ENCODE measurements at places on chromosomes 4 and X. TPM values are rescaled to one million over a fixed set of nuclear protein-coding genes. Genes with fewer than 3 reads are reported as not detected.

- H3K36me3 ChIP-seq = no peaks in the 10 kb centered on the region
- peak; percentile 62 for DNase-seq
- no peaks in the 10 kb centered on the region for H3K4me1 ChIP-seq
- H3K4me3 ChIP-seq = no peak overlapping the region
These were observed 14.6 kb downstream of the PSAPL1 start for GRCh38 chr4:7419961-7420660.

GRCh38 chr4:102586644-102587021 lies 85.5 kb downstream of the NFKB1 start:
- H3K36me3 ChIP-seq = peaks cover 15% of the 10 kb centered on the region
- DNase-seq = no peak
- no peaks in the 10 kb centered on the region for H3K4me1 ChIP-seq
- no peak overlapping the region for H3K27ac ChIP-seq
- H3K4me3 ChIP-seq = no peak overlapping the region

PHOX2B gene
- 3.3 TPM for total RNA-seq

GRCh38 chr4:52914051-52914605 lies 52.0 kb downstream of the RASL11B start:
- no peak for DNase-seq
- no peak overlapping the region for H3K27ac ChIP-seq
- no peaks in the 10 kb centered on the region for H3K27me3 ChIP-seq

GRCh38 chr4:109406337-109406931 lies 27.2 kb upstream of the SEC24B start:
- H3K4me3 ChIP-seq = no peak overlapping the region
- H3K27me3 ChIP-seq = no peaks in the 10 kb centered on the region
- H3K4me1 ChIP-seq = no peaks in the 10 kb centered on the region

IL15 gene
- total RNA-seq = 5.9 TPM

- no peaks in the 10 kb centered on the region for H3K36me3 ChIP-seq
- no peak for DNase-seq
- H3K4me1 ChIP-seq = peaks cover 23% of the 10 kb centered on the region
- H3K27ac ChIP-seq = peak overlapping the region; percentile 68
- H3K27me3 ChIP-seq = no peaks in the 10 kb centered on the region
- no peak overlapping the region for H3K4me3 ChIP-seq
These were observed 128.4 kb downstream of the RNF150 start for GRCh38 chr4:141004823-141005222.

DNA sequence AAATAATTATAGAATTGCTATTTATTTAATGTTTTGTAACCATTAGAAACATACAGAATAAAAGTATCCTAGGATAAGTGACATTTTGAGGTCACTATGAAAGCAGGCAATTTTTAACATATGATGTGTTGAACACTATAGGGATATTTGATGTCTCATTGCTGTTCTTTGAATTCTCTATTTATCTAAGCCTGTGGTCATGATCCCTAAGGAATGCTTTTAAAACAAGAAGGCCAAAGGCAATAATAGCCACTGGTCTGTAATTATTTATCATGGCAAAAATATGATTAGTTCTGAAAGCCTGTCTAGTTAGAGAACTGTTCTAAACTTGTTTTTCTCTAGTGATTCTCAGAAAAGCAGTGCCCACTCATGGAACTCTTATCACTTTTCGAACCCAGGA lies 186.6 kb downstream of the RPA4 start:
- no peak overlapping the region for H3K27ac ChIP-seq
- no peaks in the 10 kb centered on the region for H3K27me3 ChIP-seq
- no peak for DNase-seq

DNA sequence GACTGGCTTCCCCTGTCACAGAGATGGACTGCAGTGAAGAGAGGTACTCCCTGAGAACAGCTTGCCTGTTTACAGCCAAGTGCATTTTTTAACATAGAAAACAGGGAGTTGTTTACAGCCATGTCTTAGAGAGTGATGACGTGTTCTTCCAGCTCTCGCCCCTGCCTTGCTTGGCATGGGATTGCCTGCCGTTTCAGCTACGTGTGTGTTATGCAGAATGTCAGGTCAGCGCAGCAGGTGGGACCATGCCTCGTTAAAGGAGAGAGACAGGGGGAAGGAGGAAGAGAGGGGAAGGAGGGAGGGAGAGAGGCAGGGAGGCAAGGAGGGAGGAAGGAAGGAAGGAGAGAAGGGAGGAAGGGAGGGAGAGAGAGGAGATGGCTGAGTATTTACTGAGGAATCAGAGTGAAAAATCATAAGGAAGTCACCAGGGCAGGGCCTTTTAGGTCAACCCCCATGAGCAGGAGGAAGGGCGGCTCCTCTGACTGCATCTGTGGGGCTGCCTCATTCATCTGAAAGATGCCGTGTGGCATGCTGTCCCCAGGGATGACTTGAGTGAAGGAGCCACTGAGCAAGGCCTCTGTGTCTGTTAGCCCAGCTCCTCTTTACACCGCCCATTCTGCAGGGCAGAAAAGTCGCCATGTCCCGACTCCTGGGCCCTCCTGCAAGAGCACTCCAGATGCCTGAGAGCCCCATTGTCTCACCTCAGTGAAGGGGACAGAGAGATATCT lies 139.7 kb upstream of the PSAPL1 start:
- no peak overlapping the region for H3K4me3 ChIP-seq
- H3K36me3 ChIP-seq = no peaks in the 10 kb centered on the region
- H3K27me3 ChIP-seq = no peaks in the 10 kb centered on the region
- H3K4me1 ChIP-seq = no peaks in the 10 kb centered on the region
- H3K27ac ChIP-seq = no peak overlapping the region

DNA sequence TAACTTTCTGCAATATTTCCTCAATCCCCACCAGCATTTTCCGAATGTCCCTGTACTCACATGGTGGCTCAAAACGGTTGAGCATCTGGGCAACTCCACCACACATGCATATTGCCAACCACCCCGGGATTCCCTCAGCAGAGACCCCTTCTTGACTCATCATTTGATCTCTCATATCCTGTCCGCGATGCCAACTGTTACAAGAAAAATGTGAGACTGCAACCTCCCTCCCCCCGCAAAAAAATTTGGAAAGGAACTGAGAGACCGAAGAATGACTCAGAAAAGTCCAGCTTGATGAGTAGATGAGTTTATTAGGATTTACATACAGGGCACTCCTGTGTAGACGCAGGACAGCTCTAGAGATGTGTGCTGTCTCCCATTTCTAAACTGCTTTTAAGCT lies 561.4 kb downstream of the ZIC3 start:
- no peak for DNase-seq
- no peak overlapping the region for H3K27ac ChIP-seq
- no peaks in the 10 kb centered on the region for H3K27me3 ChIP-seq
- no peaks in the 10 kb centered on the region for H3K36me3 ChIP-seq
- H3K4me1 ChIP-seq = no peaks in the 10 kb centered on the region
- no peak overlapping the region for H3K4me3 ChIP-seq

RAB9A gene
- total RNA-seq = 11.8 TPM

- H3K36me3 ChIP-seq = no peaks in the 10 kb centered on the region
- H3K4me1 ChIP-seq = peaks cover 21% of the 10 kb centered on the region
- no peaks in the 10 kb centered on the region for H3K27me3 ChIP-seq
- peak overlapping the region; percentile 54 for H3K4me3 ChIP-seq
These were observed 22.2 kb downstream of the SPINK2 start for GRCh38 chr4:56799161-56799759.

DNA sequence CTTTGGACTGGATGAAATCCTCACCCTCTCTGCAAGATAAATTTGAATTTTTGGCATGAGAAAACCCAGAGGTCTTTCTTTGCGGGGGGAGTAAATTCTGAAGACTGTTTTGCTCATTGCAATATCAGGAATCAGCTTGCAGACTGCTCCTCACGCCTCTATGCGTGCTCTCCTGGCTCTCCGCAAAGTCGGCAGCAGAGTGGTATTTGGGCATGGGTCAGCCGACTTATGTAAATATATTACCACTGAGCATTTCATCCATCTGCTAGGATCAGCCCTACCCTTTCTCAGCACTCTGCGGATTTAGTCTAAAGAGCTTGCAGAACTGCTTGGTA lies 288.0 kb downstream of the ASMT start:
- H3K4me1 ChIP-seq = no peaks in the 10 kb centered on the region
- peaks cover 6% of the 10 kb centered on the region for H3K27me3 ChIP-seq
- no peak overlapping the region for H3K27ac ChIP-seq
- DNase-seq = no peak
- H3K36me3 ChIP-seq = no peaks in the 10 kb centered on the region

- H3K4me1 ChIP-seq = no peaks in the 10 kb centered on the region
- no peak overlapping the region for H3K4me3 ChIP-seq
- H3K36me3 ChIP-seq = no peaks in the 10 kb centered on the region
- no peak overlapping the region for H3K27ac ChIP-seq
These were observed 1548.5 kb upstream of the IGFBP7 start for GRCh38 chr4:58658701-58659100.

DNA sequence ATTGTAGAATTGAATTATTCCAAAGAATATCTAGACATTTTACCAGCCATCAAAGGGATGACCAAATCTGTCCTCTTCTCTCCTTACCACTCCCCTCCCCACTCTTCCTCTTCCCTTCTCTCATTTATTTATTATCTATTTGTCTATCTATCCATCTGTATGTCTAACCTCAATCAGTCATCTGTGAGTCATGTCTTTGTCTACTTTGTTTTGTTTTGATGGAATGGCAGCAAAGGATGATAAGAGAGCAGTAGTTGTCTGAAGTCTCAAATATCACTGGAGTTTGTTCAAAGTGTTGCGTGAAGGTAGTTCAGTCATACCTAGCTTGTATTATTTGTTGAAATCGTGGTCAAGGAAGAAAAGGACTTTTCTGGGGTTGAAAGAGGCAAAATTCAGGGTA lies 34.7 kb upstream of the PGRMC2 start:
- H3K36me3 ChIP-seq = no peaks in the 10 kb centered on the region
- no peak overlapping the region for H3K4me3 ChIP-seq
- no peaks in the 10 kb centered on the region for H3K27me3 ChIP-seq
- no peak overlapping the region for H3K27ac ChIP-seq
- H3K4me1 ChIP-seq = no peaks in the 10 kb centered on the region
- no peak for DNase-seq

DNA sequence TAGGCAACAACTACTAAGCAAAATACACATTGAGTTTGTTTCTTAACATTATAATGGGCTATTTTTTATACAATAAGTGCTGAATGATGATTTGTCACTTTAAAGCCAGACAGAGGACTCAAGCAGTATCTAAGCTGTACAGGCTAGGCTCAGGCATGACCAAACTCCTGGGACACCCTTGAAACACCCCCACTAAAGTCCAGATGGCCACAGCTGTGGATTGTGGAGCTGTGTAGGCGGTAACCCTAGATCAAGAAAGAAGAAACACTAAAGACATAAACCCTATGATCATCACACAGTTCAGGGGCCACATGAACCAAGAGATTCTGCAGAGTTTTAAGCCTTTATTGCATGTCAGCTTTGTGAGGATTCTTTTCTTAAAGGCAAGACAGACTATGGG lies 25.1 kb downstream of the TAB3 start:
- H3K27ac ChIP-seq = no peak overlapping the region
- H3K27me3 ChIP-seq = no peaks in the 10 kb centered on the region
- peaks cover 11% of the 10 kb centered on the region for H3K36me3 ChIP-seq
- no peak overlapping the region for H3K4me3 ChIP-seq
- H3K4me1 ChIP-seq = no peaks in the 10 kb centered on the region

CYSLTR1 gene
- total RNA-seq = 1.2 TPM

DNA sequence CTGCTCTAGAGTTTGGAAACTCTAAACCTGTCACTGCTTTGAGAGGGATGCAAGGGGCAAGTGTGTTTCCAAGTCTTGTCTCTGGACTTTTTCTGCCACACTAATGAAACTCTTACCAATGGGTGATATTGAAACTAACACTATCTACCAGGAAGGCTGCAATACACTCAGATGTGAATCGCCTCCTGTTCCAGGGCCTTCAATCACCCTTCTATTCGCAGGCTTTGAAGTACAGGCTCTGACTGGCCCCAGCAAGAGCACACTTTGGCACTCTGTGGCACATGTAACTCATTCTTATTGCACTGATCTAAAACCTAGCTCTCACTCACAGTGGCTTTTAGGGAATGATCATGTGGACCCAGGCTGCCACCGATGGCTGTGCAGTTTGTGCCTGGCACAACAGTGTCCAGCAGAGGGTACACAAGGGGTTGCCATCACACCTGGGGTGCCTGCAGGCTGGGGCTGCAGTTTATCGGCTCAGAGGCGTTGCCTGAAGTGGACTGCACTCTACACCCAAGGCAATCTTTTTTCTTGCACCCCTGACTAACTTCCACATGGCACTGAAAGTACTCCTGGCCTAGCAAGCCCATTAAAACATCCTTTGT lies 210.8 kb downstream of the MGST2 start:
- no peak for DNase-seq
- H3K4me1 ChIP-seq = peaks cover 20% of the 10 kb centered on the region
- H3K27me3 ChIP-seq = no peaks in the 10 kb centered on the region
- no peak overlapping the region for H3K4me3 ChIP-seq

DNA sequence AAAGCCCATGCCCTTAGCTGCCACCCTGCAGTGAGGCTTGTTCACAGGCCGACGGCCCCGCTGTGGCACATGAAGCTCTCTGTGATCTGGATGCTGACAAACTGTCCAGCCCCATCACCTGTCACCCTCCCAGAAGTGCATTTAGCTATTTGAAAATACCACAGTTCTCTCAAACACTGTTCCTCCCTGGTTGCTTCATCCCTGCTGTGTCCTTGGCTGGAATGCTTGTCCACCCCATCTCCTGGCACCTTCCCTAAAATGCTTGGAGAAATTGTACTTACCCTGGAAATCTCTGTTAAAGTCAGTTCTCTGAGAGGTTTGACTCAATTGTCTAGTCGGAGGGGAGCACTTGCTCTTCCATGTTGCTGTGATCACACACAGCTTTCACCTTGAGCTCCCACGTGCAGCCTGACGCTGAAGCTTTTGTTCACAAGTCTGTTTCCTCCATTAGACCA lies 10.1 kb downstream of the SYNPO2 start:
- DNase-seq = peak; percentile 81
- H3K27ac ChIP-seq = peak overlapping the region; percentile 90
- H3K4me3 ChIP-seq = no peak overlapping the region
- H3K36me3 ChIP-seq = no peaks in the 10 kb centered on the region
- H3K27me3 ChIP-seq = no peaks in the 10 kb centered on the region

GRCh38 chr4:36508394-36508793 lies 227.0 kb downstream of the DTHD1 start:
- H3K27me3 ChIP-seq = no peaks in the 10 kb centered on the region
- DNase-seq = no peak
- H3K27ac ChIP-seq = no peak overlapping the region

TMEM164 gene
- 15.0 TPM for total RNA-seq

GRCh38 chr4:66216252-66216651 lies 546.0 kb upstream of the EPHA5 start:
- no peaks in the 10 kb centered on the region for H3K27me3 ChIP-seq
- H3K27ac ChIP-seq = no peak overlapping the region
- DNase-seq = no peak
- H3K4me1 ChIP-seq = no peaks in the 10 kb centered on the region
- H3K4me3 ChIP-seq = no peak overlapping the region
- H3K36me3 ChIP-seq = no peaks in the 10 kb centered on the region

GRCh38 chrX:24221872-24222271 lies 72.3 kb downstream of the ZFX start:
- no peaks in the 10 kb centered on the region for H3K4me1 ChIP-seq
- no peak overlapping the region for H3K4me3 ChIP-seq
- no peak for DNase-seq
- no peak overlapping the region for H3K27ac ChIP-seq
- no peaks in the 10 kb centered on the region for H3K27me3 ChIP-seq

ADH1C gene
- total RNA-seq = 25.3 TPM

ANAPC10 gene
- total RNA-seq = 31.4 TPM

GRCh38 chrX:136162827-136163570 lies 15.7 kb downstream of the FHL1 start:
- peak; percentile 83 for DNase-seq
- no peaks in the 10 kb centered on the region for H3K27me3 ChIP-seq
- H3K4me1 ChIP-seq = no peaks in the 10 kb centered on the region
- no peak overlapping the region for H3K4me3 ChIP-seq

SCML2 gene
- 2.6 TPM for total RNA-seq

GRCh38 chr4:53100501-53101190 lies 238.5 kb downstream of the RASL11B start:
- no peaks in the 10 kb centered on the region for H3K36me3 ChIP-seq
- H3K27ac ChIP-seq = no peak overlapping the region
- H3K4me1 ChIP-seq = no peaks in the 10 kb centered on the region
- H3K4me3 ChIP-seq = no peak overlapping the region
